Activated T-cell treated with anti-CD3 and anti-CD28 coated beads, Interleukin-2, amount 50 U/mL, for 72 hours (primary cell): ENCODE measurements at places on chromosomes 3 and 15. TPM values are rescaled to one million over a fixed set of nuclear protein-coding genes. Genes with fewer than 3 reads are reported as not detected.
A peak's percentile ranks its signal among the peaks of the same experiment; 100 is the strongest.

GRCh38 chr15:81880314-81880713 is 165.5 kb downstream of the MEX3B start:
- DNase-seq: no peak

- DNase-seq: peak; percentile 3
These were observed 35.2 kb downstream of the USP13 start for GRCh38 chr3:179687967-179688535.

- DNase-seq: no peak
These were observed 212.5 kb downstream of the UBE3A start for GRCh38 chr15:25226360-25226759.

- DNase-seq: no peak
These were observed 149.9 kb downstream of the CFAP20DC start for GRCh38 chr3:58899953-58900298.

GRCh38 chr15:33311312-33311971 is 675 bp downstream of the RYR3 start:
- no peak for DNase-seq

GRCh38 chr3:139629033-139629432 is 48.7 kb downstream of the NMNAT3 start:
- peak; percentile 25 for DNase-seq

DNA sequence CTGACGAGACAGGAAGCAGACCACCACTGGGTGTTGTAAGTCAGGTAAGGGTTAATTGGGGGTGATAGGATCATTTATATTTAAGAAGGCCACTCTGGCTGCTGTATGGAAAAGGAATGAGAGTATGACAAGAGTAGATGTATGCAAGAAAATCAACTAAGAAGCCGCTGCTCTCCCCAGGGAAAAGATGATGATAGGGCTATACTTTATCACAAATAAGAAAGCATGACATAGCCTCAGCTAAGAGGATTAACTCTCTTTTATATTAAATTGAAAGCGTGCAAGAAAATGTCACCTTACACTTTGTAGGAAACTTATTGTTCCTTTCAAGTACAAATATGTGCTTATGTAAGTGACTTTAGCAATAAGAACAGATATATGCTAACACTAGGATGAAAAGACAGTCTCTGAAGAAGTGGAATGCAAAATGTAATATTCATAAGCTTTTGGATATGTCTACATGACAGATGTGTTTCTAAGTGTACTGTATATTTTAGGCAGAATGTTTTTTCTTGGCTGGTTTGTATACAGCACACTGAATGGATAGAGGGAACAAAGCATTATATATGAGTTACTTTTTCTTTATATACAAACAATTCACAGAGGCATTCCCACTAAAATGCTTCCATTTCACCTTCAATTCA is 8.7 kb upstream of the NDUFB4 start:
- DNase-seq: no peak

DNA sequence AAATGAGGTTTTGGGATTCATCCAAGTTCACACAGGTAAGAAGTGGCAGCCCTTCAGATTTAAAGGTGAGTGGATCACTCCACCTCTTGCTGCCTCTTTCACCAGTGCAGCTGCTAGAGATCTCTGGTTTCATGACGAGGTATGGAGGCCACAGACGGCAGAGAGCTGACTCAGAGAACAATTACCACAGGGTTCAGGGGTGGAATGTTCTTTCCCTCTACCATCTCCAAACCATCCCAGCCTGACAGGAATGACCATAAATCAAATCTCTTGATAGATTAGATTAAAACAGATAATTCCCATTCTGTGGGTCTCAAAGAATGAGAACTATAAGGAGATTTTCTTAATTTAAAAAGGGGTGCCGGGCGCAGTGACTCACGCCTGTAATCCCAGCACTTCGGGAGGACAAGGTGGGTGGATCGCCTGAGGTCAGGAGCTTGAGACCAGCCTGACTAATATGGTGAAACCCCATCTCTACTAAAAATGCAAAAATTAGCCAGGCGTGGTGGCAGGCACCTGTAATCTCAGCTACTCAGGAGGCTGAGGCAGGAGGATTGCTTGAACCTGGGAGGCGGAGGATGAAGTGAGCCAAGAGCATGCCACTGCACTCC is 174.2 kb upstream of the ATP11B start:
- DNase-seq: no peak

DNA sequence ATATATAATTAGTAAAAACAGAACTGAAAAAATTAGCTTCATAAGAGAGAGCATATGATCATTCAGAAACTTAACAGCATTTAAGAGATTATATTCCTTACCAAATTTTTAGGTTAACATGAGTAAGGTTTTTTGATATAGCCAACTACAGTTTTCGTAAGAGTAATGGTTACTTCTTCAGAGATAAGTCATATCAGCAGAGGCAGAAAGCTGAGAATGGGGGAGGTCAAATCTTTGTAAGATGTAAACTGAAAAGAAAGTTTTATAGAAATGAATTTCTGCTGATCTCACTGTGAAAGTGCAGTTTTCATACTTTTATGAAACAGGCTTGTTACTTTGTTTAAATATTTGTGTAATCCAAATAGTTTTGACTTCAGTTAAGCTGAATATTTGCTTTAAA is 193.3 kb downstream of the ZBTB20 start:
- no peak for DNase-seq

GRCh38 chr3:46089237-46090011 is 62.1 kb upstream of the XCR1 start:
- peak; percentile 78 for DNase-seq

DNA sequence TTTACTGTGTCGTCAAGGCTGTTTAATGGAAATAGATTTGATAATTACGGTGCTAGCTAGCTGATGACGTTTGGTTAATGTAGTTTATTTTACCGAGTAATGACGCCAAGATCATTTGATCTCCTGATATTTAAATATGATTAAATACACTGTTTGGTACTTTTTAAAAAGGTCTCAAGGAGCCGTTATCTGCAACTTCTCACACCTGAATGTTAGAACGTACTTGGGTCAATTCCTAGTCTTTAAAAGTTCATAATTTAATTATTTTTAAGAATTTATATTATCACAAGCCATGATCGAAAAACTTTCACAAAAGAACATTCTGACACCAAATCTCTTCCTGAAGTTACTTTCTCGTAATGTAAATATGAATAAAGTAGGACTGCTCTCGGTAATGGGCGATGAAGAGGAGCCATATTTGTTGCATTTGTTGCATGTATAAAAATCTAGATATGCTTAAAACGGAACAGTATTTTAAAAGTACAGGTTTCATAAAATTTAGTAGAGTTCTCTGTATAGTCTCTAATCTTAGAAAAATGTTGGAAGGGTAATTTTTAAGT is 16.2 kb upstream of the CHD2 start:
- DNase-seq: no peak

- peak; percentile 75 for DNase-seq
These were observed 31.0 kb downstream of the GRIP2 start for GRCh38 chr3:14508966-14509795.

DNA sequence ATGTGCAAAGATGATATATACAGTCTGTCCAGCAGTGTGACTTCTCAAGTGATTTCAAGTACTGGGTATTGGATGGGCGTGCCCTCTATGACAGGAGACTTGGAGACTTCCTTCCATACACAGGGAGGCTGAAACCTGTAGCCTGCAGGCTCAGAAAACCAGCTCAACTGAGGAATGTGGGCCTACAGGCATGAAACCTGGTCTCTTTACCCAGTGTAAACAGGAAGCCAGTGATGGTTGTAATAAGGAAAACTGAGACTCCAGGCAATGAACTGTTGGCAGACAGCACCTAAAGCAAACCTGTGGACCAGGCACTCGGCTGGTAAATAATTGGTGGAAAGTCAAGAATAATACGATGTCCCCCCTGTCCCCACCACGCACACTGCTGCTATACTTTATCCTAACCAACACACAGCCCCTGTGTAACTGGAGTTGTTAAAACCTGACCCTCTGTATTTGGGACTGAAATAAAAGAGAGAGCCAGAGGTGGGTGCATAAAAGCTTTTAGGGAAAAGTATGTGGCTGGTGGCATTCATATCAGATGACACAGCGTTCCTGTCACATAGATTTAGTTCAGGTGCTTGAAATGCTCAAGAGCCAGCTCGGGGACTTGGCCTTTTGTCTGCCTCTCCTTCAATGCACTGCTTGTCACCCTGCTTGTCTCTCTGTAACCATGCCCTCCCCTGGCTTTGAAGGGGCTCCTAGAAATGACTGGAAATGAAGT is 144.7 kb downstream of the TPRG1 start:
- no peak for DNase-seq

DNA sequence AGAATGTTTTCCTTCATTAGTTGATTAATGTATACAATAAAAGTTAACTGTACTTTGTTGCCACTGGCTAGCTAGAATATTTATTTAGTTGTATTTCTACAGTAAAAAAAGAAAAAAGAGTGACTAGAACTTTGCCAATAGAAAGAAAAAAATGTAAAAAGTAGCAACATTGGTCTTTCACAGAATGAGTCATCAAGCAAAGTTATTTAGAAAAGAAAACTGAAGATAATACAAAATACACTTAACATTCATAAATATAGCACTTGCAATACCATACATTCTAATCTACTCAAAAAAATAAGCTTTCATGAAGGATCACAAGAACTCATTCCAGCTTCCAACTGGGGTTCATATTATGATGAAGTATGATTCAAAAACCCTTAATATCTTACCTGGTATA is 83.4 kb downstream of the AQR start:
- DNase-seq: no peak

DNA sequence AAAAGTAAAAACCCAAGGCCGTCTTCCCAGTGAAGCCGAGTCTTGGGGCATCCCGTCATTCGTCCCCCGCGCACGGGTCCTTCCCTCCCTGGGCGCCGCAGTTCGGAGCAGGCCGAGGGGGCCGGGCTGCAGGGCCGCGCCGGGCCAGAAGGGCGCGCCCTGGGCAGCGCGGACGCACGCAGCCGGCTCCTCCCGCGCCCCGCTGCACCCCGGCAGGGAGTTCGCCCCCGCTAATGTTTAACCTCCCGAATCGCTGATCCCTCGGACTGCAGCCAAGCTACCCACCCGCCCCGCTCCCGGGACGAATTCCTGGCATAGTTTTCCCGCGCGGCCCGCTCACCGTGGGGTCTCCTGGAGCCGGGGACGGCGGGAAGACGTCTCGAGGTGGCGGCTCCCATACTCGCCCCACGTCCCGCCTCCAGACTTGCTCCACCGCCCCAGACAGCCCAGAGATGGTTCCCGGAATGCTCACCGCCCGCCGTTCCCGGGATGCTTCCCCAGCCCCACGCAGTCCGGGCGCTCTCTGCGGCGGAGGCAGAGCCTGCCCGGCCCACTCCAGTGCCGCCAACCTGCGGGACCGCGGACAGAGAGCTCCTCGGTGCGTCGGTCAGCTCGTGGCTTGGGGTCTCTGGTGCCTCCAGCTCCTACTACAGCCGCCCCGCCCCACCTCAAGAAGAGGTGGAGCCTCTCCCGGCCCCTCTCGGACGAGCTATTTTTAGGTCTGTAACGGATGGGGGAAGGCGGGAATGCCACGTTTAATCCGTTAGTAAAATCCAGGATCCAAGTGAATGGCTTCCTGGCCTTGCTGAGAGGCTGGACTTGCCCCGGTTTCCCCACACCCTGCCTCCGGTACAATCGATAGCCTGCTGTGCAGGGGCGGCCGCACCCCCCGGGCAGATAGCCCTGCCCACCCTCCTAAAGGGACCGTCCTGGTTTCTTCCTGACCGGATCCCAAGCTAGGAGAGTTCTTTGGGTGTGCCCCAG is at the start of gene DZIP1L:
Gene DZIP1L (minus strand): TSS at position 621 of the 984 bp plus-strand sequence. CDS start 11,637 bp downstream, outside the sequence.
- peak; percentile 62 for DNase-seq

DNA sequence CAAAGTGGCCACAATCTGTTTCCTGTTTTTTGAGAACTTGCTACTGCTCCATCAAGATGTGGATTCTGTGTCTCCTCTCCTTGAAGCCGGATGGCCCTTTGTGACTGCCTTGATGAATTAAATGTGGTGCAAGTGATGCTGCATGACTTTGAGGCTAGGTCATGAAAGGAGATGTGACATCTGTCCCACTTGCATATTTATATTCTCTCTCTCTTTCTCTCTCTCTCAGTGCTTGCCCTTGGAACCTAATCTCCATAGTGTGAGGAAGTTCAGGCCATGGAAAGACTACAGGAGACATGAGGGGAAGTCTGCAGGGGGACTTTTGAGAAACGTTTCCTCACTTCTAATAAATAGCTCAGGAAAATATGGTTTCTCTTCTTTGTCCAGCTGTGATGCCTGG is 50.0 kb upstream of the ADPGK start:
- DNase-seq: no peak

GRCh38 chr3:12799525-12800440 is 3.3 kb downstream of the CAND2 start:
- DNase-seq: no peak

DNA sequence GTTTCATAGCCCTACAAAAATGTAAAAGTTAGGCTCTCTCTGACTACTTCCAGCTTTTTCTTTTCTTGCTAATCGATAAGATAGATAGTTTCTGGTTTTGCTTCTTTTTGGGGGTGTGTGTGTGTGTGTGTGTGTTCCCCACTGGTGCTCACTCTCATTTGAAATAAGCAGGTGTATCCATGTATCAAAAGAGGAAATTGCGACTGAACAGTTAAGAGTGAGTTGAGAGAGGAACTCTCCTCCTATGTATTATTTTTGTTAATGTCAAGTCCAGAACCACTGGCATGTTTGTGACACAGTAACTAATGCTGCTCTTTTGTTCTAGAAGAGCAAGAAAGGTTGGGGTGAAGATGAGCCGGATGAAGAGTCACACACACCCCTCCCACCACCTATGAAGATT is 96.7 kb upstream of the UMPS start:
- no peak for DNase-seq

DNA sequence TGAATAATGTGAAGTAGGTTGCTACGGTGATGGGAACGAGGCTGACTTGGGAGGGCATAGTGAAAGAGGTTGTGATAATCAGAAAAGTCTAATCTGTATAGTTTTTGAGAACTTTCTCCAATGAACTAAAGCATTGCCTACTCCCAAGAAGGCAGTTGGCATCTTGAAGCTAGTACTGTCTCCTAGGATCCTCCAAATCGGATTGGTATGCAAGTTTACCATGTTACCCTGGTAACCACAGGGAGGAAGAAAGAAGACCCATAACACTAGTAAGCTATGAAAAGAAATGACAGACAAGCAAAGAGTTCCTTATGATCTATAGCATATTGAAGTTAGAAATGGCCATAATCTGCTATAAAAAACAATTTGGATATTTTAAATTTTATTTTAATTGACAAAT is 127.2 kb upstream of the SYNPR start:
- no peak for DNase-seq

- DNase-seq: no peak
These were observed 65.5 kb downstream of the ARHGAP31 start for GRCh38 chr3:119359476-119360326.

FAM3D gene
- total RNA-seq: not detected

GOLGA6L7 gene
- total RNA-seq: not detected

RGMA gene
- total RNA-seq: 1.7 TPM

GRM7 gene
- total RNA-seq: not detected

ISLR2 gene
- total RNA-seq: not detected
